ENCODE measurements at places on chromosomes 4 and X.

GRCh38 chr4:88659055-88659889 is 38.4 kb downstream of the NAP1L5 start:
- DNase-seq, result no peak

DNA sequence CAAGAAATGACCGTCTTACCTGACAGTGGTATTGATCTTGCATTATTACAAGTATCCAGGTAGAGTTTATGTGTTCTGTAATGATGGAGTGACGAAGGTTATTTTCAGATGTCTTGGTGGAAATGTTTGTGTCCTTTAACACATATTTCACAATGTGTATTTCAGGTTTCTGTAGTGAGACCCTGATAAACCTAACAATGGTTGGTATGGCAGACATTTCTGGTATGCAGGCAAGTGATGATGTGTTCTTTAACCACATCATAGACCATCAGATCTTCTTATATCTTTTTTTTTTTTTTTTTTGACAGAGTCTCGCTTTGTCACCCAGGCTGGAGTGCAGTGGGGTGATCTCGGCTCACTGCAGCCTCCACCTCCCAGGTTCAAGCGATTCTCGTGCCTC is 14.6 kb upstream of the ATXN3L start:
- no peak for DNase-seq

- no peak for DNase-seq
Observed at GRCh38 chrX:72273718-72274117, 3.3 kb downstream of the RPS4X start.

GRCh38 chr4:154623436-154623835 is 11.0 kb upstream of the FGG start:
- no peak for DNase-seq

- DNase-seq, result no peak
Observed at GRCh38 chr4:45663003-45663402, 460.9 kb downstream of the GABRG1 start.

DNA sequence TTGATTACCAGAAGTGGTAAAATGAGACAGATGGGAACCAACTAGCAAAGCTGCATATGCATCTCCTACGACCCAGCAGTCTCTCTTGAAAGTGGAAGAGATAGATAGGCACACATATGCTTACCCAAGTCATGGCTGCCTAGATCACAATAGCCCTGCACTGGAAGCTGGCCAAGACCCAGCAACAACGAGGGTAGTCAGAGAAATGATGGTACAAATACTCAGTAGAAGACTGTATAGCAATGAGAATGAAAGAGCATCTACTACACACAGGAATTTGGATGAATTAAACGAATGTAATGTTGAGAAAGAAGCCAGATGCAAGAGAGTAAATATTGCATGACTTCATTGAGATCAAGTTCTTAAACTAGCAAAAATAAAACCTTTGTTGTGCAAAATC is 100.3 kb upstream of the FAT1 start:
- DNase-seq, result no peak

GRCh38 chr4:7806338-7807090 is 133.1 kb downstream of the AFAP1 start:
- DNase-seq, result no peak

GRCh38 chrX:124211312-124211942 is 121.0 kb upstream of the TEX13D start:
- peak; percentile 35 for DNase-seq

GRCh38 chr4:140298001-140298400 is 75.4 kb upstream of the SCOC start:
- DNase-seq, result no peak

- DNase-seq, result no peak
Observed at GRCh38 chrX:140034916-140035315, 69.6 kb upstream of the CXorf66 start.

- no peak for DNase-seq
Observed at GRCh38 chr4:38065176-38065575, 105.0 kb downstream of the PTTG2 start.

DNA sequence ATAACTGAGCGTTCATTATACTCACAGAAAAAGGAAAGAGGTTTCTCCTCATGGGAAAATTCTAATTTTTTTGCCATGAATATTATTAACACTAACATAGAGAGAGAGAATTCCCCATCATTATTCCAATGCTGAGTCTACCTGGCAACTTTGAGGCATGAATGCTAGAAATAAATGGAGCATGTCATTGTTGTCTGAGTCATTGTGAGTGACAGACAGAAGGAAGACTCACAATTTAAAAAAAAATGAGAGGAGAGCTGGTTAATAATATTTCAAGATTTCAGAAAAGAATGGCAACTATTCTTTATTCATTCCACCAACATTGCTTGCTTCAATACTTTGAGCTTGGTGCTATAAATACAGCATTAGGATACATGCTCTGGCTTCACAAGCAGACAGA is 170.4 kb upstream of the HS3ST1 start:
- no peak for DNase-seq

DNA sequence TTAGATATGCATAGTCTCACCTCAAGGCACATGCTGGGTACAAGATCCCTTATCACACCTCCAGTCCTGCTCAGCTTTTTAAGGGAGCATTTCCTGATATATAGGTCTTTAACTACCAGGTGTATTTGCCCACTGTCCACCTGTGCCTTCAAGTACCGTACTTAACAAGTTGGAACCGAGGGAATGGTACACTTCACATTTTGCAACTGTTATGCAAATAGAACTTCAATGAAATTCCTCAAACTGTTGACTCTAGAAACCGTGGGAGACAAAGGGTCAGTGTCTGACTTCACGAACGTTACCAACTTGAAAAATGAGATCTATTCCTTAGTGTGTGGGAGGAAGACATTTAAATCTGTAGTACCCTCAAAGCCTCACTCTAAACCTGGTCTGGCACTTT is 5.2 kb downstream of the TRIM2 start:
- DNase-seq, result peak; percentile 34

DNA sequence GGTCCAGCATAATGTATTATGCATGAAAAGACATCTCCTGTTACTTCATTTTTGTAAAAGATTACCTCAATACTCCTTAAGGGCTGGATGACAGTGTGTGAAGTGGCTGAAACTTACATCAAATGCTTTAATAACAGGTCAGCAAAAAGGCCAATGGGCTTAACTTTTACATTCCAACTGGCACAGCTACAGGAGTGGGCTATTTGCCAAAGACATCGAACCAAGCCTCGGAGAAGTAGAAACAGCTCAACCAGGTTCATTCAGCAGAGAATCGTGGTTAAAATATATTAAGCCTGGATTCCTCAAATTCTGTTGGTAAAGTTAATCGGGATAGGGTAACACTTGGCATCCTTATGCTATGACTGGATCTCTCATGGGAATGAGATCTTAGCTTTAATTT is 639.7 kb downstream of the TRIML1 start:
- DNase-seq, result no peak

DNA sequence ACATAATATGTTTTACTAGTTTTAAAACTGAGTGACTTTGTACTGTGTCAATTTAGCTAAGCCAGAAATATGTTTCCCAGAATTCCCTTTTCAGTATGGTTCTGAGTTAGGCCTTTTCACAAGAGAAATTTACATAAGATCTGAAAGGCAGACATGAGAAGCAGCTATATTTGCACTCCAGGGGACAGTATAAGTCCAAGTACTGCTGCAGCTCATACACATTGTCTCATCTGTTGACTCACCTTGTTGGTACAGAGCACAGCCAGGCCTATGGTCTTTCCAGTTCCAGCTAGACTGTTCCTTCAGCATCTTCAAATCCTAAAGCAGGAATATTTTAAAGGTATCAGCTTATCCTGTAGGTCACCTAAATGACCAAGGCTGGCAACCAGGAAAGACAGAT is 53.5 kb downstream of the BMP3 start:
- no peak for DNase-seq

DNA sequence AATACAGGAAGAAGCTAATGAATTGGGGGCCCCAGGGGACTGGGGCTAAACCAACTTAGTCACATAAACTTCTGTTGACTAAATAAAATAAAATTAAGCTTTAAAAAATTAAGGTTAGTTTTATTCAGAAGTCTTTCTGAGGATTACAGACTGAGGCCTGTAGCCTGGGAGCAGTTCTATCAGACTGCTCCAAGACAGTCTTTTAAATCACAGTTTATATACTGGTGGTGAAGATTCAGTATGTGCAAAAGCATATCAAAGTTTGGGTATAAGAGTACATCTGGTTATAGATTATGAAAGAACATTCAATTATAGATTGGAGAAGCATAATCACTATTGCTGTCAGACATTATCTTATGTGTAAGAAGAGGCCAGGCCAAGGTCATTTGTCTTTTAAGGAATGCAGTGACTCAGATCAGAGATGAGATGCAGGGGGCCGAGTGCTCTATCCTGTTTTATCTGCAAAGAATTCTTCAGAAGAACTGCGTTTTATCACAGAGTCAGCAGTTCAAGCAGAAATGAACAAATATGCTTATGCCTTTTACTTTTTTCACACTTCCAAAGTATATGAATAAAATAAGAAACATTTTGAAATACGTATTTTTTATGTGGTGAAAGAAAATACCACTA is 109.4 kb downstream of the PDHA2 start:
- DNase-seq, result no peak

DNA sequence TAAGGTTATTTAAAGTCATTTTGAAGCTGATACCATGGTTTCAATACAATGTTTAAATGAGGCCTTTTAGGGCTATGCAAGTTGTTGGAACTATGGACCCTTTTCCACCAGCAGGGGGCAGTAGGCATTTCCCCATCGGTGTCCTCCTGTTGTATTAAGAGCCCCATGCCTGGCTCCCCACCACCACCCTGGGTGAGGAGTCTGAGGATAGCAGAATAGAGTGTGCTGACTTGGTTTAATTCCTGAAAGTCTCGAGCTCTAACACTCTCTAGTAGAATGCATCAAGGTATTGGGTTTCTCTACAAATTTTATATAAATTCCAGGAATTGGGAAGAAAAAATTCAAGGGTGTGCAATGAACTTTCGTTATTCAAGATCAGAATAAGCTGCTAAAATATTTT is 234.8 kb upstream of the JADE1 start:
- peak; percentile 2 for DNase-seq

- DNase-seq, result no peak
Observed at GRCh38 chrX:84611843-84612636, 109.8 kb upstream of the HDX start.

- DNase-seq, result no peak
Observed at GRCh38 chrX:2594491-2594890, 93.7 kb upstream of the DHRSX start.

DNA sequence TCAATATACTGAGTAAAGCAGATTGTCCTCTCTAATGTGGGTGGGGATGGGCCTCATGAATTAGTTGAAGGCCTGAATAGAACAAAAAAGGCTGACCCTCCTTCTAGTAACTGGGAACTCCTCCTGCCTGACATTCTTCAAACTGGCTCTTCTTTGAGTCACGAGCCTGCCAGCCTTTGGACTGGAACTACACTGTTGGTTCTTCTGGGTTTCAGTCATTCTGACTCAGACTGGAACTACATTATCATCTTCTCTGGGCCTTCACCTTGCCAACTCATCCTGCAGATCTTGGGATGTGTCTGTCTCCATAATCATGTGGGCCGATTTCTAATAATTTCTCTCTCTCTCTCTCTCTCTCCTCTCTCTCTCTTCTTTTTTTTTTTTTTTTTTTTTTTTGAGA is 26.9 kb upstream of the CT47C1 start:
- no peak for DNase-seq

DNA sequence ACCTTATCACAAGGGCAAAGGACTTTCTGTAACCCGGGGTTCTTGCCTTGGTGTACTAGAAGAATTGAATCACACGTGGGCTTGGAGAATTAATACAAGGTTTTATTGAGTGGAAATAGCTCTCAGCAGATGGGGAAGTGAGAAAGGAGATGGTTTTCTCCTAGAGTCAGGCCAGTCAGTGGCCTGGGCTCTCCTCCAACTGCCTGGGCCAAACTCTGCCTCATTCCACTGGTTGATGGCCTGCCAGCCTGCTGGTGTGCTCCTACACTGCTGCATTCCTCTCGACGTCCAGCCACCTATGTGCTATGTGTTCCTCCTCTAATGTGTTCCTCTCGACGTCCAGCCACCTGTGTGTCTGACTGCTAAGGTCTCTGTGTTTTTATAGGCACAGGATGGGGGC is 35.3 kb upstream of the SPIN2A start:
- no peak for DNase-seq

DNA sequence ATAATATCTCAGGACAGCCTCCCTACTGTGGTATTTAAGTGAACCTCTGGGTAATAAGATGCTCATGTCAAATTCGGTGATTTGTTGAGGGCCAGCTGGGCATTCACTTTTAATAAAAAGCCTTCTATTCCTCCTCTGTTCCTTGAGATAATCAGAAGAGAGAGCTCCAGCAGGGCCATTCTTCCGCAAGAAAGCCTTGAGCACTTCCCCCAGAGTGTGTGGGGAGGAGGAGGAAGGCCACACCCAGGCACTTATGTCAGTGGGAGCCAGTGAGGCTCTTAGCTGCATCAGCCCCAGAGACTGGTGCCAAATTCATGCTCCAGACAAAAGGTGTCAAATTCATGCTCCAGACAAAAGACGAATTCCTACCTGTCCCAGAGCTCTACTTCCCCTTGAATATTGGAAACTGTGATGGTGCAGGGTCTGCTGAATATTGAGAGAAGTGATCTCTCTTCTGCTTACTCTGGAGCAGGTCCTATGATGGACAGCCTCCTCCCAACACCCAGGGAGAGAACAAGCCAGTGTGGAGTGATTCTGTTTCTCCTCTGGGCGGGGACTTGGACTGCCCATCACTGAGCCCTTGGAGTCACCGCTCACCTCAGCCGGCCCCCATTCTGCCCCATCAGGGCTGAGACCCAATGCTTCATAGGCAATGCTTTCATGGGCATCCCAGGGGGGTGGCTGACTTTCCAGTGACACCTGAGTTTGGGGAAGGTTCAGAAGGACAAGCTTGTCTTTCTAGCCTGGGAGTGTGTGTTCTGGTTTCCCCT is 68.1 kb downstream of the FHDC1 start:
- DNase-seq, result no peak

- no peak for DNase-seq
Observed at GRCh38 chr4:40916880-40917279, 167.1 kb downstream of the NSUN7 start.

DNA sequence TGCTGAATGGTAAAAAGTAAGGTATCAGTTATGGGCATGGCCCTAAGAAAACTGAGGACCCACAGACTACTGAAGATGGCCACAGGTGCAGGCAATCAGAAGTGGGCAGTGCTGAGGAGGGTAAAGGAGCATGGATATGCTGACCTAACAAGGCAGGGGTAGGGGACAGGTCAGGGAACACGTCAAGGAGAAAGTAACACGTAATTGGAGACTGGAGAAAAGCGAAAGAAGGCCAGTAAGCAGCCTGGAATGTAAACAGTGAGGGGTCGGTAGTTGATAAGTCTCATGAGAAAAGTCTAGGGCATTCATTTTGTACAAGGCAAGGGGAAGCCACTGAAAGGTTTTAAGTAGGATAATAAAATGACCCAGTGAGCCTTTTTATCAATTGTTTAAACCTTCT is 153.3 kb downstream of the PRDM5 start:
- no peak for DNase-seq

- no peak for DNase-seq
Observed at GRCh38 chr4:48149827-48150370, 15.8 kb upstream of the TXK start.

DNA sequence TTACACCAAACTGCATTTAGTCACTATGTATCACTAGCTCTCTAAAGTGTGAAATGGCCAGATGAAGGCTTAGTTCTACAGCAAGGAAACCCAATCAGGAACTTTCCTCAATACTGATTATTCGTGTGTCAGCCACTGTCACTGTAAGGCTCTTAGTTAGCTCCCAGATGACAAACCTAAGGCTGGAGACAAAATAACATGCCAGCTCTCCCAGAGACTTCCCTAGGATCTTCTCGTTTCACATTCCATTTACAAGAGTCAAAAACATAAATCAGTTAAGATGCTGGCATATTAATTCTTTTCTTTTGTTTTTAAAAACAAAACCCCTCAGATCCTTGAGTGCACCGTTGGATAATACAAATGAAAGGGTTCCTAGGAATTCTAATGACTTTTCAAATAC is 88.2 kb upstream of the TFDP3 start:
- no peak for DNase-seq
